ENCODE measurements at places on chromosomes 6 and 20.

DNA sequence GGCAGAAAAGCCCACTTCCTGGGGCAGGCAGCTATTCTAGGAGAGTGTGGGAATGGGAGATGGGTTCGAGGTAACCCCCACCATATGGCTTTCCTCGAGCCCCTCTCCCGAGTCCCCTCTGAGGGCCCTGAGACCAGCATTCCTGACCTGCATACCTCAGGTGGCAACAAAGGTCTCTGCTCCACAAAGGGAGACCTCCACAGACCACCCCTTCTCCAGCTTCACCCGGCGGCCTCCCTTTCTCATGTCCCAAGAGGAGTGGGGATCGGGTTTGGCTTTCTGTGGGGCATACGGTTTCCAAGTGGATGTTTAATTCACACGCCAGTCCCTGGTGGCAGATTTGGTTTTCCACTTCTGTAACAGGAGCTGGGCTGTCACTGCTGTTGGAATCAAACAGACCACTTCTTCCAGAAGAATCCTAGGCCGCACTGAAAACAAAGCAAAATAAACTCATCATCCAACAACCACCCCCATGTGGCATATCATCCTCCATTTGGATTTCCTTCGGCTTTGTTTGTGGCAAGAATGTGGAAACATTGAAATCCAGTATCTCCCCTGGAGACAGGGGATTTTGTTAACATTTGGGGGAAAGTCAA lies 83.2 kb downstream of the DLL1 start:
- DNase-seq: peak; percentile 1

DNA sequence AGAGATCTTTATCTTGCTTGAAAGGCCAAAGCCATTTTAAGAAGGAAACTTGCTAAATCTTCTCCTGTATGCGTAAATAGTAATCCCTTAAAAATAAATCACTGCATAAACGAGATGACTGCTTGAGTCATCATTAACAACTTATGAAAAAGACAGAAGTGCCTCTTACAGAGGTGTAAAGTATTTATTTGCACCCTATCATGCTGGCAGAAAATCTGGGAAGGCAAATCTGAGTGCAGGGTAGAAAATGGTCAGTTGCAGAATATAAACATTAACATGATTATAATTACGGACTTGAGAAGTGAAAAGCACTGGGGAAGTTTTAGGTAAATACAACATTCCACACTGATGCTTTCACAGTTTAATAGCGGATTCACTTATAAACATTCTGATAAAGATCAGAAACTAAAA lies 67.5 kb upstream of the FBXO30 start:
- no peak for DNase-seq

- DNase-seq: peak; percentile 58
These were observed 92.4 kb downstream of the NCR2 start for GRCh38 chr6:41427642-41428335.

GRCh38 chr20:51189814-51190782 lies 167.2 kb upstream of the KCNG1 start:
- no peak for DNase-seq

DNA sequence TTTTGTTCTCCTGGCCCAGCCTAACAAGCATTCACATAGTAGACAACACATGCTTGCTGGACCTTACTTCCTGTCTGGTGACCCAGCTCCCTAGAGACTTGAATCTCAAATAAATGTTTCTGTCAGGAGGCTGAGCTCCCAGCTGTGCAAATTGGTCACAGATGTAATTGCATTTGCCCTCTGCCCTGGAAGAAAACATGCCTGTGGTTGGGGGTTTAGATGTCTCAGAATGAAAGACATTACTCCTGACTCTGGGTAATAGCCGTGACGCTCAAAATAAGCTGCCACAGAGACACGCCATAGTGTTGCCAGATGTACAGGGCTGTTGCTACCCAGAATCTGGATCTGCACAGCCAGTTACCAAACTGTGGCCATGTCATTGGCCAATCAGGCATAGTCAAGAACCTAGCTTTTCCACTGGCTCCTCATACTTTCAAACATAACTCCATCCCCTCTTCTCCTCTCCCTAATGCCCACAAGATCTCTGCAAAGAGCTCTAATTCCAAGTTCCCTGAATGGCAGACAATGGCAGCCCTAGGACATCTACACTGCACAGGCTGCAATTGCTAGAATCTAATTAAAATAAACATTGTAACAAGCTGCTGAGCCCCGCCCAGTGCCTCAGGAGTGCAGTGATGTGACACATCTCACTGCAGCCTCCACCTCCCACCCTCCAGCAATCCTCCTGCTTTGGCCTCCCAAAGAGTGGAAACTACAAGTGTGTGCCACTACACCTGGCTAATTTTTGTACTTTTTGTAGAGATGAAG lies 32.8 kb upstream of the GMPR start:
- DNase-seq: no peak

DNA sequence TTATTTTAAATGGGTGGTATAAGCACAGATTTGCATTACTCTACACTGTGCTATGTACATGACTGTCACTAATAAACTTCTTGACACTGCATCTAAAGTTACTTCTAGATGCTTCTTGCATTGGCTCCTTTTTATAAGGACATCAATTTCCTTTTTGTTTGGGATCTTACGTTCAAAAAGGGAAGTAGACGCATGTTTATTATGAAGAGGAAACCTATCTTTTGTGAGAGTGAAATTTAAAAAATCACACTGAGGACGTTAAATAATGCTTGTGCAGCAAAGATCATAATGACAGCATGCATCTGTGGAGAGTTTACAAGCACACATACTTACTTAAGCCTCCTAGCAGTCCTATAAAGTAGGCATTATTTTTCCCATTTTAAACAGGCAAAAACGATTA lies 479.5 kb downstream of the CD83 start:
- DNase-seq: no peak

DNA sequence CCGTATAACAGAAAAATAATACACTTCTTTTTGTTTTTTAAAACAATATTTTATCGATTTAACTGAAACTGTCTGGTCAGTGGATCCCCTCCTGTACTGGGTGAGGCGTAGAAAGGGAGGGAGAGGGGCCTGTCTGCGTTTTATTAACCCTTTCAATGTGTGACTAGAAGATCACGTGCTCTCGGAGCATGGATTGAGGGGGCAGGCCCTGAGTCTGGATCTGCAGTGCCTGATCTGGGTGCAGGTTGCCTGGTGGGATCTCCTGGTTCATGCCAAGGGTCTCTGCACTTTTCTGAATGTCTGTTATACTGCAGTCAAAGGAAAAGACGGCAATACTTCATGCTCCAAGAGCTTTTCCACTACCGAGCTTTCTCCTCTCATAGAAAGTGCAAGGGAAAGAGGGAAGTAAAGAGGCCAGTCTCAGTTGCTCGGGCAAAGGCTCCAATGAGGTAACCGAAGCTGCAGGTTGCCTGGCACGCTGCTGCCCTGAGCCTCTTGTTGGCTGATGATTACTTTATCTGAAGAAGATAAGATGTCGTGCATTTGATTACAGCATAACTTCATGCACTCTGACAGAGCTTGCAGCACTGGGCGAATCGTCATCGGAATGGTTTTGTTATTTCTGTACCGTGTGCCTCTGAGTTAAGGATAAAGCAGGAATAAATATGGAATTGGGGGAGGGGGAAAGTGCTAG lies 167.5 kb upstream of the PMEPA1 start:
- no peak for DNase-seq

- DNase-seq: no peak
These were observed 104.3 kb downstream of the FARS2 start for GRCh38 chr6:5365436-5366195.

DNA sequence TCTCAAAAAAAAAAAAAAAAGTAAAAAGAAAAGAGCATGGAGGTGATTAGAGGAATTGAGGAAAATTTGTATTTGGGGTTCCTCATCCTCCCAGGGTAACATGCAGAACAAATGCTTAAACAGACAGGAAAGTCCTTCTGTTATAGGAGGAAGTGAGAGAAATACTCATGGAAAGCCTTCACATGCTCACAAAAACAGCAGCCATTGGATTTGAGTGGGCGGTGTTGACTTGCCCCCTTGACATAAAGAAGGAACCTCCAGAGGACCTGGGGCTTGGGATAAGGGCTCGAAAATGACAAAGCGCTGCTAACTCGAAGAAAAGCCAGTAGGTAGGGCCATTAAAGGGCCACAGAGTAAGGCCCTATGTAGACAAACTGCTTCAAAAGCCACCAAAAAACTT lies 17.5 kb upstream of the SAMHD1 start:
- no peak for DNase-seq

- DNase-seq: peak; percentile 14
These were observed 26.6 kb downstream of the PPP1R16B start for GRCh38 chr20:38831995-38832620.

DNA sequence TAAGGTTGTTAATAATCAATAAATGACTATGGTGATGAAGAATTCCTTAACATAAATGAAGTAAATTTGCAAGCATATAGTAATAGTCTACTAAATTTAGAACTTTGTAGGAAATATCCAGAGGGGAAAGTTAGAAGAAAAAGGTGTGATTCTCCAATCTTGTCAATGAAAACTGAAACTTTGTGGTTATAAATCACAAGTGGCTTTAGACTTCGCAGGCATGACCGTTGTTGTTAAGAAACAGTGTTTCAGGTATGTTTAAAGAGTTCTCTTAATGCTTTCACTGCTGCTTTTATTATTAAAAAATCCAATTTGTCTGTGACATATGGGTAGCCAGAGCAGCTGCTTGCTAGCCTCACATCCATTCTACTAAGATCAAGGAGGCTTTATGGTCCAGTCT lies 475.6 kb upstream of the ADGRB3 start:
- DNase-seq: no peak

GRCh38 chr6:15987569-15987968 lies 141.3 kb upstream of the MYLIP start:
- DNase-seq: no peak

DNA sequence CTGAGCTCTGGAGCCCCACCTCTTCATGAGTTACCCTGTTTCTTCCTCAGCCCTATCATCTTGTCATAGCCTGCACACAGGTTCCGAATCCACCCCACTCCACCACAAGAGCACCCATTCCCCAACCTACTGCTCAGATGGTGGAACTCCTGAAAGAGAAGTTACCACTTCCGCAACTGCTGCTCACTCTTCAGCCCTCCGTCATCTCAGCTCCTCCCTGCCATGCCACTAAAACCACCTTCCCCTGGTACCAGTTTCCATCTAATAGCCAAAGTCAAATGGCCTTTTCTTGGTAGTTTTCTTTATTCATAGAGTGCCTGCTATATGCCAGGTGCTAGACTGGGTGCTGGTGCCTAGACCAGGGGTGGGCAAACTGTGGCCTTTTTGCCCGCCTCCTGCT lies 3.9 kb downstream of the RAB22A start:
- DNase-seq: peak; percentile 42
